ENCODE measurements at places on chromosomes 7 and 10.

- no peak overlapping the region for H3K4me3 ChIP-seq
- no peak overlapping the region for H3K27ac ChIP-seq
- H3K27me3 ChIP-seq: peaks cover 9% of the 10 kb centered on the region
- no peak for DNase-seq
- H3K4me1 ChIP-seq: peaks cover 5% of the 10 kb centered on the region
Observed at GRCh38 chr10:77043420-77043763, 594.2 kb downstream of the KCNMA1 start.

- peaks cover 6% of the 10 kb centered on the region for H3K4me1 ChIP-seq
- DNase-seq: no peak
- no peak overlapping the region for H3K4me3 ChIP-seq
- H3K27me3 ChIP-seq: no peaks in the 10 kb centered on the region
- no peak overlapping the region for H3K27ac ChIP-seq
Observed at GRCh38 chr10:73586583-73586984, 4.6 kb downstream of the USP54 start.

DNA sequence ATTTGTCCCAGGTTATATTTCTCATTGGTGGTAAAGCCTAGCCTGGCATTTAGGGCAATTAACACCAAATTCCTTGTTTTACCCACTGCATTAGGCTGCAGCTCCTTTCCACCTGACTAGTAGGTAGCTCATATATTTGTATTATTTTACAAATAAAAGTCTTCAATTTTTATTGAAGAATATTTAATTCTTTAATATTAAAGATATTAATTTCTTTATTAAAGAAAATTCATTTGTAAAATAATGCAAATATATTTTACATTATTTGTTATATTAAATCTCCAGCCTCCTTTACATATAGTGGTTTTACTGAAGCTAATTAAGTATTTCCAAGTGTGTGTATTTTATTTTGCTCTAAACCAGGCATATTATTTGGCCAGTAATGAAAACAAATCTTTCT, 361.2 kb downstream of the GPR158 start:
- H3K27me3 ChIP-seq: no peaks in the 10 kb centered on the region
- DNase-seq: no peak
- H3K4me1 ChIP-seq: no peaks in the 10 kb centered on the region
- no peak overlapping the region for H3K27ac ChIP-seq
- H3K4me3 ChIP-seq: no peak overlapping the region
- no peaks in the 10 kb centered on the region for H3K36me3 ChIP-seq

DNA sequence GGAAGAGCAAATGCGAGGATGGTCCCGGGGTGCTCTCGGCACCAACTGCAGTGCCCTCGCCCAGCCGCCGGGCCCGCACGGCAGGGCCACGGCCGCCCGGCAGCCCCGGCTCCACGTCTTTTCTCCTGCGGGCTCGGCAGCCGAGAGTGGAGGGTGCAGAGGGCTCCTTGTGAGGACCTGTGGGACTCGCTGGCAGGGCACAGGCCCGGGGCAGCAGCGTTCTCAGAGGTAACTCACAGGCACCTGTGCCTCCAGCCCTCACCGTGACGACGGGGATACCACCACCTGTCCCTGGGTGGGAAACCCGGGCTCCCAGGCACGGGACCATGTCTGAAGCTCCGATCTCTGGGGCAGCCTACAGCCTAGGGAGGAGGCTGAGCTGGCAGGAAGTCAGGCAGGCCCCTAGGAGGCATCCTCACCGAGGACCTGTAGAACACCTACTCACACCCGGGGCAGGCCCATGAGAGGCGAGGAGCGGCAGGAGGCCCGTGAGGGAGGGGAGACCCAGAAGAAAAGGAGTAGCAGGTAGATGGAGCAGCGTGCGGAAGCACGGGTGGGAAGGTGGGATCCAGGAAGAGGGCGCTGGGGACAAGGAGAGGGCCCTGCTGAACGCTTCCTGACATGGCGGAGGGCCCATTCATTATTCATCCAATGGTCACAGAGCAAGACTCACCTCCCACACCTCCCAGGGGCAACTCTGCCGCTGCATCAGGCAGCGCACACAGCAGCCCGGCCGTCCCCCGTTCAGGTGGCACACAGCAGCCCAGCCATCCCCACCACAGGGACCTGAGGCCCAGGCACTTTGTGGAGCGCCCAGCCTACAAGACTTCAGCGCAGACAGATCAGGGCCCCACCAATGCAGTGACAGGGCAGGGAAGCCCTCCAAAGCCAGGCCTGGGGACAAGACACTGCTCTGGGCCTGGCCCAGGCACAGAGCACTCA, 244.9 kb downstream of the MAD1L1 start:
- H3K4me3 ChIP-seq: peak overlapping the region; percentile 75
- H3K36me3 ChIP-seq: peaks cover 12% of the 10 kb centered on the region
- no peak for DNase-seq
- H3K27ac ChIP-seq: peak overlapping the region; percentile 96

- peak; percentile 97 for DNase-seq
- H3K4me1 ChIP-seq: peaks cover 35% of the 10 kb centered on the region
- H3K27me3 ChIP-seq: no peaks in the 10 kb centered on the region
Observed at GRCh38 chr7:149284850-149285585, 23.0 kb downstream of the ZNF783 start.

- peak overlapping the region; percentile 67 for H3K27ac ChIP-seq
- no peak for DNase-seq
- H3K27me3 ChIP-seq: peaks cover 24% of the 10 kb centered on the region
- H3K4me1 ChIP-seq: peaks cover 20% of the 10 kb centered on the region
- H3K4me3 ChIP-seq: peak overlapping the region; percentile 72
Observed at GRCh38 chr7:87598234-87599009, 2.3 kb downstream of the ABCB1 start.

- H3K4me3 ChIP-seq: no peak overlapping the region
- peaks cover 41% of the 10 kb centered on the region for H3K4me1 ChIP-seq
- H3K27me3 ChIP-seq: peaks cover 84% of the 10 kb centered on the region
- peaks cover 17% of the 10 kb centered on the region for H3K36me3 ChIP-seq
- DNase-seq: no peak
- peak overlapping the region; percentile 11 for H3K27ac ChIP-seq
Observed at GRCh38 chr10:123139521-123140163, 3.9 kb downstream of the HMX3 start.

- H3K4me1 ChIP-seq: no peaks in the 10 kb centered on the region
- peaks cover 10% of the 10 kb centered on the region for H3K27me3 ChIP-seq
- no peak for DNase-seq
- no peaks in the 10 kb centered on the region for H3K36me3 ChIP-seq
Observed at GRCh38 chr7:132061937-132062336, 505.5 kb upstream of the PODXL start.

Data from effector memory CD8-positive, alpha-beta T cell (primary cell).